ENCODE measurements at places on chromosomes 3 and 15.

GRCh38 chr3:158352551-158352950, 218.4 kb upstream of the MLF1 start:
- DNase-seq, result no peak

DNA sequence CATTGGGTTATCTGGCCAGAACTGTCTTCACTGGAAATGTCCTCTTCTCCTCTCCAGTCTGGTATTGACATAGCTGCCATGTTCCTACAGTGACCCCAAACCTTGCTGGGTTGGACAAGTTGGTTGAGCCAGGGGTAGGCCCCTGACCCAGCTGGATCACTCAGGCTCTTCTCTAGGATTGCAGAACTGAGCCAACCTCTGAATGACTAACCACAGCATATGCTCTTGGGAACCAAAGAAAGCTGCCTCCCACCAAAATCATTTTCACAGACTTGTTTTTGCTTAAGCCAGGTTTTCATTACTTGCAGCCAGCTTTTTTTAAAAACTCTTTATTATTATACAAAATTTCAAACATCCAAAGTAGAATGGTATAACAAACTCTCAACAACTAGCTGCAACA, 41.4 kb downstream of the FSIP1 start:
- no peak for DNase-seq

GRCh38 chr15:39629906-39630305, 49.0 kb downstream of the THBS1 start:
- no peak for DNase-seq

- no peak for DNase-seq
These were observed 305 bp upstream of the KPNA1 start for GRCh38 chr3:122515020-122515468.

- DNase-seq, result no peak
These were observed 690.8 kb upstream of the ARPP21 start for GRCh38 chr3:34948517-34948916.

DNA sequence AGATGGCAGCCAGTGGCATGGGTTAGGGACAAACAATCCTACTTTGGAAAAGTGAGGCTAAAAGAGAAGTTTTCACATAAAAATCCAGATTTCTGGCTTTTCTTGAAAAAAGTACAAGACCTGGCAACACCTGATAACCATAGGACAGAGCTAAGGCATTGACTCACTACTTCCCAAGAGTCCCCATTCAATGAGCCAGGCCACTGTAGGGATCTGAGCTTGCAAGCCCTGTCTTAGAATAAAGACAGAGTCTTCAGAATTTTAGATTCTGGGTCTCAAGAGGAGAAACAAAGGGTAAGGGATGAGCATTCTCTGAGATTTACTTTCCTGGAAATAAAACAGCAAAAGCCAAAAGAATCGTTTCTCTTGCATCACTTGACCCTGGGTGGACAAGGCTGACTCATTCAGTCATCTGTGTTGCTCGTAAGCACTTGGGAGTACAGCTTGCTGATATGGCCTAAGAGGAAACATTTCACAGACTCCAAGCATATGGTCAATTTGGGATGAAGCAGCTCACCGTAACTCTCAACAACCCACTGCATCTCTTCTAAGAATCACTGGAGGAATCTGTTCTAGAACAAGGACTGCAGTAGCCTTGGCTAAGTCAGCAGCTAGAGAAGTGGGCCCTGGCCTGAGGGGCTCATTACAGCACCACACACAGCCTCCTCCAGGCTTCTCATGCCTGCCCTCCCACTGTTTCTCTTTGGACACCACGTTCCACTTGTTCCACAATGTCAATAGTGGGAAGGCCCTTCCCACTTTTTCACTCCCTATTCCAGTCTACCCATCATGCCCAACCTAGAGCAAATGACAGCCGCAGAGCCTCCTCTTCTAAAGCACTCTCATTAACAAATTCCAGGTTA, 86.2 kb downstream of the RFTN1 start:
- no peak for DNase-seq

DNA sequence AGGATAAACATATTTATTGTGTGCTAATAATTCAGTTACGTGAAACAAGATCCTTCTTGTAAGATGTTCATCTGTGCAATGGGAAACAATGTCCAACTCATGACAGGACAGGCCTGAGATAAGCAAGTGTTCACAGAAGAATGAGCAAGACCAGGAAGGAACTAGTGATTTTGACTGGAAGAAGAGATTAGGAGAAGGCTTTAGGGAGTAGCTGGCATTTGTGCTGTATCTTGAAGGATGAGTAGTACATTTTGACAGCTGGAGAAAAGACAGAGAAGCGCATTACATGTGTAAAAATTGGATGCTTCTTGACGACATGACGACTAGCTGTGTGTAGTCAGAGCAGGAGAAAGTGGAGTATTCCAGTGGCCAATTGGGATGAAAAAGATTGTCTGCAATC, 48.4 kb downstream of the GBE1 start:
- DNase-seq, result no peak

DNA sequence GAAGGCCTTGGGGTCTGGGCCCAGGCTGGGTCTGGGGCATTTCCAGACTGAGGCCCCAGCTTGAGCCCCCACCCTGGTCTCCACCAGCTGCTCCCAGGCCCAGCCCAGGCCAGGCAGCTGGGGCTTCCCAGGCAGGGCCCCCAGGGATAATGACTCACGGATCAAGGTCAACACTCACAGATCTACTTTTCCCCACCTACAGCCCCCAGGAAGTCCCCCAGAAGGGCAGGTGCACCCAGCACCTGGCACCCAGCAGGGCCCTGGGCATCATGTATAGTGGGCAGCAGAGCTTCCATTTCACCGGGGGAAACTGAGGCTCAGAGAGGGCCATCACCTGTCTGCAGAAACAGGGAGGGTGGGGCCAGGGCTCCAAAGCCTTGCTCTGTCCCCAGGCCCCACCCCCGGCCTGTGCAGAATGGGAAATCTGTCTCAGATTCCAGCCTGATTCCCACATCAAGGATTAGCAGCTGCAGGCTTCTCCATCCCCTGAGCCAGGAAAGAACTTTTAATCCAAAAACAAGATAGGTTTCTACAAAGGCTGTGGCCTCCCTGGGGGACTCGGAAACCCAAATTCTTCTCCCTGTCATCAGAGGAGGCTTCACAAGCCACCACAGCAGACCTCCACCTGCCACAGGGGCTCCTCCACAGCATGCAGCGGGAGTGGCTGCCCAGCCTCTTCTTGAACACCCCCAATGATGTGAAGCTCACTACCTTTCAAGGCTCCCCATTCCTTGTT, 49.8 kb downstream of the IQSEC1 start:
- no peak for DNase-seq

- DNase-seq, result no peak
These were observed 39.5 kb downstream of the CADPS start for GRCh38 chr3:62835554-62836236.

GRCh38 chr3:11735638-11736037, 91.9 kb upstream of the VGLL4 start:
- DNase-seq, result no peak

GRCh38 chr15:77032052-77032646, 37.2 kb downstream of the PSTPIP1 start:
- DNase-seq, result no peak

DNA sequence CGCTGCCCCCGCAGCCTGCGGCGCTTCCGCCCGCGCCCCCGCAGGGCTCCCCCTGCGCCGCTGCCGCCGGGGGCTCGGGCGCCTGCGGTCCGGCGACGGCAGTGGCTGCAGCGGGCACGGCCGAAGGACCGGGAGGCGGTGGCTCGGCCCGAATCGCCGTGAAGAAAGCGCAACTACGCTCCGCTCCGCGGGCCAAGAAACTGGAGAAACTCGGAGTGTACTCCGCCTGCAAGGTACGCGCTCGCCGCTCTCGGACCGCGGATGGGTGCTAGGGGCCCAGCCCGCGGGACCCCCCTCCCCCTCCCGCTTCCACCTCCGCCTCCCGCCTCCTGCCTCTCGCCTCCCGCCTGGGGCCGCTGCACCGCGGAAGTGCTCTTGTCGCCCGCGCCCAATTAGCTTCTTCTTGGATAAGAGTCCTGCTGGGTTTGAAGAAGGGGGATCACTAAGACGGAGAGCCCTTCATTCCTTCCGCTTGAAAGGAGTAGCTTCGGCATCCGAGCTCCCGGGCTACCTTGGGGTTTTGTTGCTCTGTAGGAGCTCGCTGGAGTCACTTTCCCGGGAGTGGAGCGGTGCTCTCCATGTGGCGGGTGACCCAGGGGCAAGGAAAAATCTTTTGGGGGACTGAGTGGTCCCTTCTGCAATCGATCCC, 426 bp downstream of the KAT2B start:
- peak; percentile 21 for DNase-seq
